Breast epithelium (tissue), 4 donors: ENCODE measurements at places on chromosomes 1 and 21. TPM values are rescaled to one million over a fixed set of nuclear protein-coding genes. Genes with fewer than 3 reads are reported as not detected.

- no peaks in the 10 kb centered on the region for H3K4me1 ChIP-seq
- no peak overlapping the region for H3K4me3 ChIP-seq
- no peak for DNase-seq
- H3K27ac ChIP-seq: no peak overlapping the region
Observed at GRCh38 chr1:209057901-209058300, 525.6 kb upstream of the CAMK1G start.

DNA sequence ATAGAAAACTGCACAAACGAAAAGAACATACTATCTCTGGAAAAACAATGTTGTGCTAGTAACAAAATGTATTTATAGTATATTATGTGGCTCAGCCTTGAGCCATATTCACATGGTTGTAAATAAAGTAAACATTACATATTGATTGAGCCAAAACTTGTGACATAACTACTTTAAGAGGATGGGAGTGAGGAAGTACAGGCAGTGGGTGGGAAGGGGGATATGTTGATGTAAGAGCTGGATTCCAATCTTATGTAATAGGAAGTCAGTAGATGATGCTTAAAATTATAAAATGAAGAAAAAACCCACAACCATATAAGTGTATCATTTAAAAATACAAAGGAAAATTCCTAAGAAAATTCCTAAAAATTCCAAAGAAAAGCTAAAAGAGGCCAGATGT is 42.7 kb downstream of the RHOU start:
- H3K36me3 ChIP-seq: no peaks in the 10 kb centered on the region
- DNase-seq: no peak
- H3K4me1 ChIP-seq: no peaks in the 10 kb centered on the region
- peak overlapping the region; percentile 27 for H3K27ac ChIP-seq

- no peaks in the 10 kb centered on the region for H3K36me3 ChIP-seq
- no peaks in the 10 kb centered on the region for H3K27me3 ChIP-seq
- no peak overlapping the region for H3K27ac ChIP-seq
- H3K4me3 ChIP-seq: no peak overlapping the region
Observed at GRCh38 chr1:182170891-182171461, 109.5 kb upstream of the ZNF648 start.

The KLHDC7A gene
- total RNA-seq: 0.80 TPM

DNA sequence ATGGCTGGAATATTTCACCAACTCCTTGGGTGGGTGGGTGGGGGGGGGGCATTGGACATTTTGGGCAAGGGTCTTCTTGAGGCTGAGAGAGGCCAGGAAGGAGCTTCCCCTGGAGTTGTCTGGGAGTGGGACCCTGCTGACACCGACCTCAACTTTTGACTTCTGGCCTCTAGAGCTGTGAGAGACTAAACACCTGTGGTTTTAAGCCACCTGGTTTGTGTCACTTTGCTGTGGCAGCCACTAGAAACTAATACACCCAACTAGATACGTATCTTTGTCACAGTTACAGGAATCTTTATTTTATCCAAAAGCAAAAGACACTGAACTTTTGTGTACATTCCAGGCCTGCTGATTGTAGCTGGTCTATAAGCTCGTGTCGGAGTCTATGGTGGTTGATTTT is 9.9 kb upstream of the RIPK4 start:
- no peak overlapping the region for H3K4me3 ChIP-seq
- H3K4me1 ChIP-seq: no peaks in the 10 kb centered on the region
- no peaks in the 10 kb centered on the region for H3K36me3 ChIP-seq
- DNase-seq: no peak
- H3K27ac ChIP-seq: peak overlapping the region; percentile 83
